ENCODE measurements at places on chromosomes 16 and 17.

- no peak for DNase-seq
Measured at GRCh38 chr16:53556521-53556920, 53.5 kb upstream of the AKTIP start.

- DNase-seq: no peak
Measured at GRCh38 chr17:82783498-82783897, 31.6 kb downstream of the TBCD start.

DNA sequence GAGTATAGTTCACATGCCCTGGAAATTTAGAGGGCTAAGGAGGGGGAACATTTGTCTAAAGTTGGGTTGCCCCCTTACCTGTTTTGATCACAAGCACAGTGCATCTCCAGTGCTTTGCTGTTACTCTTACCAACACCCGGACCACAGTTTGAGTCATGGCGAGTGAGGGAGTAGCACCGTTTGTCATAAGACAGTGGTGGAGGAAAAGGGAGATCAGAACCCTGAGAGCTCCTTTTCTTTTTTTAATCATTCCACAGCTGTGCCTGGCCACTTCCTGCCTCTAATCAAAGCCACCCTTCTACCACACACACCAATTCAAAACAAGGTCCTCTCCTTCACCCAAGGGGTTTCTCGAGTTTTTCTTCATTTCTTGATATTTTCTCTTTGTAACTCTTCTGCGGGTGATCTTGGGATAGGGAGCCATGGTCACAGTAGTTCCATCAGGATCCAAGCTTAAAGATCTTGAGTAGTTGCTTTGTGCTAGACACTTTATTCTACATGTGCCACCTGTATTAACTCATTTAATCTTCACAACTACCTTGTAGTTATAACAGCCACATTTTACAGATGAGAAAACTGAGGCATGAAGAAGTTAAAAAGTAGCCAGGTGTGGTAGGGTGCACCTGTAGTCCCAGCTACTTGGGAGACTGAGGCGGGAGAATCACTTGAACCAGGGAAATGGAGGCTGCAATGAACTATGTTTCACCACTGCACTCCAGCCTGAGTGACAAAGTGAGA is 5.0 kb upstream of the MYL4 start:
- DNase-seq: peak; percentile 25

GRCh38 chr17:14359163-14360020 is 58.5 kb downstream of the HS3ST3B1 start:
- no peak for DNase-seq

- no peak for DNase-seq
Measured at GRCh38 chr17:50697062-50697461, 10.7 kb downstream of the ANKRD40 start.

- DNase-seq: no peak
Measured at GRCh38 chr17:80218391-80218790, 1.7 kb downstream of the SGSH start.

- DNase-seq: no peak
Measured at GRCh38 chr17:65193716-65194293, 56.6 kb downstream of the RGS9 start.

- DNase-seq: no peak
Measured at GRCh38 chr17:79538291-79538690, 72.6 kb downstream of the RBFOX3 start.

GRCh38 chr17:50918071-50918932 is 52.1 kb upstream of the TOB1 start:
- DNase-seq: no peak

- DNase-seq: no peak
Measured at GRCh38 chr17:32693194-32693897, 183.6 kb downstream of the MYO1D start.

DNA sequence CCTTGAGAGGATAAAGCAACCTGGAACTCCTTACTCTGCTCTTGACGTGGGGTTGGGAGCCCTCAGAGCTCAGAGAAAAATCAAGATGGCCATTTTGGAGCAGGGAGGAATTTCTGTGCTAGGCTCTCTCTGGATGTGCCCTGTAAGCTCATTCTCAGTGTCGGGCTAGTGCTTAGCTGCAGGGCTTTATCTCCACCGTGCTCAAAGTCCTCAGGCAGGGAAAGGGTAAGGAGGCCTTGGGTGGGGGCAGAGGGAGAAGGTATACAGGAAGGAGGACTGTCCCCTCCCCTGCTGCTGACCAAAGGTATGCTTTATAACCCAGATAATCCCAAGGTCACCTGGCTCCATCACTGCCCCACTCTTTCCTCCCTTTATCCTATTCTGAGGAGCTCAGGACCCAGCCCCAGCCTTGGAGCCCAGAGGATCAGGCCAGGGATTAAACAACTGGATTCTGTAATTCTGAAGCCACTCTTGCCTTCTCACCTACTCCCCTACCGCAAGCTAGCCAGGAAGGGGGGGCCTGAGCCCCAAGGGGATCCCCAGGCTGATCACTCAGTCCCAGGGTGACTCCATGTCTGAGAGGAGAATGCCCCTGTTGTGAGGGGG is 1.1 kb downstream of the DHRS11 start:
- DNase-seq: peak; percentile 22

GRCh38 chr17:17564896-17565295 is 26.6 kb downstream of the PEMT start:
- no peak for DNase-seq

DNA sequence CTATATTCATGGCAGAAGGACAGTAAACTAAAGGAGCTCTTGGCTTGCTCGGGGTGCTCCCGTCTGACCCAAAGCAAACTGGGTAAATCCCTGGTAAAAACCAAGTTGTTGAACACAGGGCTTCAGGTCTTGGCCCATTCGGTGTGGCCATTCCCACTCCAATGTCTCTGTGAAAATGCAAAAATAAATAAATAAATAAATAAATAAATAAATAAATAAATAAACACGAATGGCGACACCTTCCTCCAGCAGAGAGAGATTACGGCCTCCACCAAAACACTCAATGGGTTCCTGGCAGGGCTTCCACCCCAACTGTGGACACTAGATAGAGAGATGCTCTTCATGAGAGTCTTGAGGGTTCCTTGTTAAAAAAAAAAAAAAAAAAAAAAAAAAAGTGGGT is 325.3 kb downstream of the SOX9 start:
- no peak for DNase-seq

GRCh38 chr17:81285179-81285878 is 9.8 kb downstream of the SLC38A10 start:
- DNase-seq: peak; percentile 71

- DNase-seq: peak; percentile 71
Measured at GRCh38 chr17:82204831-82205719, 7.6 kb downstream of the CCDC57 start.

- DNase-seq: no peak
Measured at GRCh38 chr16:77439106-77439505, 4.3 kb upstream of the ADAMTS18 start.

GRCh38 chr16:68921637-68922036 is 78.3 kb downstream of the TANGO6 start:
- DNase-seq: peak; percentile 60

DNA sequence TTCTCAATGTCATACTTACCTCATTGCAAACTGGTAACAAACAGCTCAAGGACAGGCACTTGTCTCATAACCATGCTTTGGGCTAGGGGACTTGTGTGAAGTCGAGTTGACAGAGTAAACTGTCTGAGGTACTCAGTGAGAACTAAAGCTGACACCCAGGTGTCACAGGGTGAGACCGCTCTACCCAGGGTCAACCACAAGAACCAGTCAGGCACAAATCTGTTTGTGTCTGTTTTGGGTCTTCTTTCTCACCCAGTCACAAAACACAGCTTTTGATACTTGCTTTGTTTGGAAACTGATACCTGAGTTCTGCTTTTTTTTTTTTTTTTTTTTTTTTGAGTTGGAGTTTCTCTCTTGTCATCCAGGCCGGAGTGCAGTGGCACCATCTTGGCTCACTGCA is 161.1 kb downstream of the STX8 start:
- DNase-seq: no peak

- DNase-seq: no peak
Measured at GRCh38 chr17:38575781-38576180, 30.0 kb downstream of the SRCIN1 start.

DNA sequence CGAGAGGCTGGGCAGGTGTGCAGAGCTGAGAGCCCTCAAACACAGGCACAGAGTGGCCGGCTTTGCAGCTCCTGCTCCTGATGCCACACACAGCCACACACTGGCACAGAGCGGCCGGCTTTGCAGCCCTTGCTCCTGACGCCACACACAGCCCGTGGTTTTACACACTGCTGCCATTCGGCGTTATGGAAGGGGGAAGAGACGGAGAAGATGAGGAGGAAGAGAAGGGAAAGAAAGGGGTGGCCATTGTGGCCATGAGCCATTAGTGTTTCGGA is 26.8 kb downstream of the WSCD1 start:
- no peak for DNase-seq

- no peak for DNase-seq
Measured at GRCh38 chr16:68274441-68274840, 10.1 kb downstream of the SLC7A6 start.

DNA sequence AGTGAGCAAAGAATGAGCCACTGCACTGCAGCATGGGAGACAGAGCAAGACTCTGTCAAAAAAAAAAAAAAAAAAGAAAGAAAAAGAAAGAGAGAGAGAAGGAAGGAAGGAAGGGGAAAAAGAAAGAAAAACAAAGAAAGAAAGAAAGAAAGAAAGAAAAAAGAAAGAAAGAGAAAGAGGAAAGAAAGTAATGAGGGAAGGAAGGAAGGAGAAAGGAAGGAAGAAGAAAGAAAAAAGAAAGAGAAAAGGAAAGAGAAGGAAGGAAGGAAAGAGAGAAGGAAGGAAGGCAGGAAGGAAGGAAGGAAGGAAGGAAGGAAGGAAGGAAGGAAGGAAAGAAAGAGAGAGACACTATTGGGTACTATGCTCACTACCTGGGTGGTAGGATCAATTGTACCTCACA is 122.2 kb upstream of the ERCC4 start:
- no peak for DNase-seq

- peak; percentile 72 for DNase-seq
Measured at GRCh38 chr17:1455291-1455796, 688 bp downstream of the CRK start.

- peak; percentile 92 for DNase-seq
Measured at GRCh38 chr17:70168044-70168976, 1.0 kb upstream of the KCNJ2 start.

DNA sequence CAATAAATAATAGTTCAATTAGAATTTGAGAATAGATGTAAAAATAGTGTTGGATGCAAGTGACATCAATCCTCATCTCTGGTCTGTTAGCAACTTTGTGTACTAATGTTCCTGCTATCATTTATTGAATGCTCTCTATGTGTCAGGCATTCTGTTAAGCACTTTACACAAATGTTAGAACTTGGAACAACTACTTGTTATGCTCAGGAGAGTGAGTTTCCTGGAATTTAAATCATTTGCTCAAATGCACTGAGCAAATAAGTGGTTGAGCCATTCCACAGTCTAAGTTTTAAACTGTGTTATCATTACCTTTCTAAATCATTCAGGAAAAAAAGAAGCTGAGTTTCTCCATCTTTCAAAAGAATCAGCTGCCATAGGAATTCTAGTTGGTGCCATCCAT is 1327.3 kb upstream of the GOT2 start:
- no peak for DNase-seq

DNA sequence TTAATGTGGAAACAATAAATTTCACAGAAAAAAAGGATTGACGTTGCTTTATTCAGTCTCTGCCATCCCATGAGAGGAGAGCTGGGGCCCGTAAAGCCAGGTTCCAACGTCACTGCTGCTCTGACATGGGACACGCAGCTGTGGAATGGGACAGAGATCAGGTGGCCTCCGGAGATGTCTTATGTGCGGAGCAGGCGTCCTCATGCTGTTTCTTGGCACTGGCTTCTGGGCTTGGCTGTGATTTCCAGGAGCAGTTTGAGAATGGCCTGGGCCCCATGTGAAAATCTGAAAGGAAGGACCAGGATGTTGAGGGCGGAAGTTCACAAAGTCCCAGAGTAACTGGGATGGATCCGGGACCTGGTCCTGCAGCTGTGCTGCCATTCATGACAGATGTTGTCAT is 32.4 kb downstream of the NDEL1 start:
- no peak for DNase-seq

DNA sequence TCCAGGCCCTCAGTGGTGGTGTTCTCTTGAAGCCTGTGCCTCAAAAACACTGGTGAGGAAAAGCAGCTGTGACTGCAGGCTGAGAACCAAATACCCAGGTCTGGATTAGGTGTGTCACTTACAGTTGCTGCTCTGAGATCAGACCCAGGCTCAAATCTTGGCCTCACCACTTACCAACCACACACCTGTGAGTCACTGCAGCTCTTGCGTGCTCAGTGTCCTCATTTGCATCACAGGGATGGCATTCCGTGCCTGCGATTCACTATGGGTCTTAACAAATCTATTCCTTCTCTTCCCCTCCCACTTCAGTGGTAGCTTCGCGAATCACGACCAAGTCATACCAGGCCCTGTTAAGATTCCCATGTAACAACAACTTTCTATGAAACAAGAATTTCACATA is 233.4 kb upstream of the HSBP1 start:
- DNase-seq: peak; percentile 43

- peak; percentile 98 for DNase-seq
Measured at GRCh38 chr16:15509593-15510535, 75.5 kb downstream of the BMERB1 start.

DNA sequence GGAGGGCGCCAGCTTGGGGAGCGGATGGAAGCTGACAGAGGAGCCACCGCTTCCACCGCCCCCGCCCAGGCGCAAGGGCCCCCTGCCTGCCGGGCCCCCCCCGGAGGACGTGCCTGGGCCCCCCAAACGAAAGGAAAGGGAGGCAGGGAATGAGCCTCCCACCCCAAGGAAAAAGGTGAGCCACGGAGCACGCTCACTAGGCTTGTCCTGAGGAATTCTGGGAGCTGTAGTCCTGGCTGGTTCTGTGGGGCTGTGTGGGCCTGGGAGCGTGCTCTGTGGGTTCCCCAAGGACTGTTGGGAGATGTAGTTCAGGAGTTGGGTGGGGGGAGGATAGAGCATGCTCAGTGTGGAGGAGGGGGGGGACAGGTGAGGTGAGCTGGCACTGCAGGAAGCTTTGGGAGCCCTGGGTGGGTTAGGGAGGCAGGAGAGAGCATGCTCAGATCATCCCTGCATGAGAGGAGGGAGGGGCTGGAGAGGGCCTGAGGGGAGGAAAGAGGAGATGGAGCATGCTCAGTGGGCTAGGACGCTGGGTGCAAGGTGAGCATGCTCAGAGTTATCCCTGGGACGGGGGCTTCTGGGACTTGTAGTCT is 4.5 kb downstream of the FBXL19 start:
- peak; percentile 64 for DNase-seq

- DNase-seq: peak; percentile 48
Measured at GRCh38 chr17:77810536-77810935, 148.0 kb upstream of the TNRC6C start.

DNA sequence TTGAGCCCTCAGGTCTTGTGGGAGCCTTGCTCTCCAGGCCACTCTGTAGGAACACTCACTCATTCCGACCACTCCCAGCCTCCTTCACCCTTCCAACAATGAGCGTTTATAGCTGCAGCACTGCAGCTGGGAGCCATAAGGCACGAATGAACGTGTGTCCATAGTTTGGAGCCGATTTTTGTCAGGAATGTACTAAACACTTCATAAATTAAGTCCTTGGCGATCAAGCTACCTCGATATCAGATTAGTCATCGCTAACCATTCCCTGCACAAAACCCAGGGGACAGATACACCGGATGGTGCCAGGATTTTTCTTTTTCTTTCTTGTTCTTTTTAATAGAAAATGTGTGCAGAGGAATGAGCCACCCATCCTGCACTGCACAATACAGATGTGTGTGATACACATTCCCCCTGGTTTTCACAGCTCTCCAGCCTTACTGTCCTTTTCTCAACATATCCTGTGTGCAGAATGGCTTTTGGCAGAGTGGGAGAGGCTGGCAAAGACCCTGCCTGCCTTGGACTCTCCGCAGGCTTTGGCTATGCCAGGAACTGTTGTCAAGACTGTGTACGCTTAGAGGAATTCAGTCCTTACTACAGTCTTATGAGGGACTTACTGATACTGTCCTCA is 68.4 kb upstream of the ELAC2 start:
- no peak for DNase-seq

GRCh38 chr16:70746040-70746707 is 54.8 kb downstream of the VAC14 start:
- DNase-seq: peak; percentile 55
